ENCODE measurements at places on chromosomes 1 and 21.

- no peak for DNase-seq
These were observed 1.9 kb upstream of the IRF2BP2 start for GRCh38 chr1:234611847-234612351.

- DNase-seq, result no peak
These were observed 20.9 kb upstream of the LYPLAL1 start for GRCh38 chr1:219152751-219153150.

- DNase-seq, result no peak
These were observed 22.6 kb upstream of the RERE start for GRCh38 chr1:8839990-8840389.

DNA sequence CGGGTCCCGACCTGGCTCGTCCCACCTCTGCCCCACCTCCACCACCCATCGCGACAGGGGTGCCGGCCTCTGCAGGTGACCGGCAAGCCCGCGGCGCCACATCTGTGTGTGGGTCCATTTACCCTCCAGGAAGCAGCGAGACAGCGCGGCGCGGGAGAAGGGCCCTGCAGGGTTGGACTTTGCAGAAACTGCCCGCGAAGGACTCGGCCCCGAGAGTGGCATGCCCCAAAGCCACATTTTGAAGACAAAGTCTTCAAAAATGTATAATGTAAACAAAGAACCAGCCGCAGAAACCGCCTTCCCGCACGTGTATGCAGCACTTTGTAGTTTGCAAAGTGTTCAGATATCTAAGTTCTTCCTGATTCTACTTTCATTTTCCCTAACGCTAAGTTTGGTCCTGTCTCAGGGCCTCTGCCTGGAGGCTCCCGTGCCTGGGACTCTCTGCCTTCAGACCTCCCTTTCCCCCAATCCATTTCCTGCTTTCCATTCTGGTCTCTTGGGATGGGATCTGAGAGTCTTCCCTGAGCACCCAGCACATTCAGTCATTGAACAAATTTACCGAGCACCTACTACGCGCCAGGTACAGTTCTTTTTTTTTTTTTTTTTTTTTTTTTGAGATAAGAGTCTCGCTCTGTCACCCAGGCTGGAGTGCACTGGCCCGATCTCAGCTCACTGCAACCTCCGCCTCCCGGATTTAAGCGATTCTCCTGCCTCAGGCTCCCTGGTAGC is 524 bp upstream of the TMCO4 start:
- DNase-seq, result no peak

- no peak for DNase-seq
These were observed 146.4 kb upstream of the IVNS1ABP start for GRCh38 chr1:185463433-185463832.

DNA sequence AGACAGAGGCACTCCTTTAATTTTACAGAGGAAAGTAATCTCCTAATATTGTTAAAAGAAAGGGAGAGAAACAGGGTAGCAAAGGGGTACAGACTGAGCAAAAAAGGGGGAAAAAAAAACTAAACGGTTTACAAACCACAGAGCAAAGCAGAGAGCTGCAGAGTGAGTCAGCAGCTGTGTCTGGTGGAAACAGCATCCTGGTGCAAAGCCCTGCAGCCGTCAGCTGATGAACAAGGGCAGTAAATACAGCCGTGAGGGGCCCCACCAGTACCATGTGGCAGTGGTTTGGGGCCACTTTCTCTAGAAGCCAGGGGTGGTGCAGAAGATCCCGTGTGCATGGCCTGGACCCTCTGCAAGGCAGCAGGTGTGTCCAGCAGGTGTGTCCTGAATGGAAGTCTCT is 111.3 kb downstream of the ERG start:
- DNase-seq, result no peak

DNA sequence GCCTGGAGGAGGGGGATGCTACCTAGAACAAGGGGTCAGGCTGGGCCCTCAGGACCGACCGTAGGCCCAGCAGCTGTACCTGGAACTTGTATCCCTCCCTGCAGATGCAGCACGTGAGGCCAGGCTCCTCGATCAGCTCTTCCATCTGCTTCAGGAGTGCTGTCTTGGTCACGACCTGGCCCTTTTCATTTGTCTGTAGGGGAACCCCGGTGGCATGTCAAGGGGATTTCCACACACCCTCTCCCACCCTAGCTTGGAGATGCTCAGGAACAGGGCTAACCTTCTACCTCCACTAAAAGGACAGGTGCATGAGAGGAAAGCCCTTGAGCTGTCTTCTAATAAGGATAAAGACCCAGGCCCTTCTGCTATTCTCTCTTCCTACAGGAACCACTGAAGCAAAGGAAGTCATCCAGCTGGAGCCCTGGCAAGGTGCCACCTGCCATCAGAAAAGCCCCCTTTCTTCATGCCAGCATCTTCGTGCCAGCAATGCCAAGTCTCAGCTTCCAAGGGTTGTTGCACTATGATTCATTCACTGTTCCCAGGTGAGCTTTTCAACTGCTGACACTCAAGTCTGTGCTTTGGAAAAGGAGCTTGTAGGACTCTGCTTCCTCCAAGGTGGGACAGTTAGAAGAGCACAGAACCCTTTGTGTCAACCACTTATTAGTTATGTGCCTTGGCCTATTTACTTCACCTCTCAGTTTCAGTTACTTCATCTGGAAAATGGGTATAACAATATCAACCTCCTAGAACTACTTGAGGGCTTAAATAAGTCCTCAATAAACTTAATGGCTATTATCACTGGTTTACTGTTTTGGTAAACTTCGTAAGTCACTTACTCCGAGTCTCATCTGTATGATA is 122.1 kb downstream of the UBR4 start:
- no peak for DNase-seq

DNA sequence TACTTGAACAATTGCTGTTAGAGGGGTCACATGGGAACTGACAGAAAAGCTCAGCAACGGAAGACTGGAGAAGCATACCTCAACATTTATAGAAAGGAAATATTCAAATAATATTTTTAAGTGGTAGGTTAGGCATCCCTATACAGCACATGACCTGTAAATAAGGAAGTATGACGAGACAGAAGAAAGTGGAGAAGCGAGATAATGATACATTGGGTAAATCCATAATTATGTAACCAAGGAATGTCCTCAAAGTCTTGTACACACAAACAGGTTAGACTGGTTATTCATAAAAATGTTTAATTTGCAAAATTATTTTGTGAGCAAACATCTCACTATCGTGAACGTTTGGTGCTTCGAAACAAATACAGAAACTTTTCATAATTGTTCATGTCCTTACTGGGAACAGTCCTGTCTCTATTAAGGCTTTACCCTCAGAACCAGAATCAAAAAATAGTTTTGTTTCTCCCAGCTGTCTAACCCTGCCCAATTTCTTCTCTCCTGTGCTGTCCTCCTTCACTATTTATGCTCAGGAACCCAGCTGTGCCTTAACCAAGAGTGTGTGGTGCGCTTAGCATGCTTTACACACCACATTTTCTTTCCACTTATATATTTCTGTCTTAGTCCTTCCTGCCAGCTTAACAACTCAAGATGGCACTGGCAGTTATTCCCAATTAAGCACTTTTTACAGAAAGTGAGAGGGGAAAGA is 10.2 kb downstream of the KMO start:
- no peak for DNase-seq

DNA sequence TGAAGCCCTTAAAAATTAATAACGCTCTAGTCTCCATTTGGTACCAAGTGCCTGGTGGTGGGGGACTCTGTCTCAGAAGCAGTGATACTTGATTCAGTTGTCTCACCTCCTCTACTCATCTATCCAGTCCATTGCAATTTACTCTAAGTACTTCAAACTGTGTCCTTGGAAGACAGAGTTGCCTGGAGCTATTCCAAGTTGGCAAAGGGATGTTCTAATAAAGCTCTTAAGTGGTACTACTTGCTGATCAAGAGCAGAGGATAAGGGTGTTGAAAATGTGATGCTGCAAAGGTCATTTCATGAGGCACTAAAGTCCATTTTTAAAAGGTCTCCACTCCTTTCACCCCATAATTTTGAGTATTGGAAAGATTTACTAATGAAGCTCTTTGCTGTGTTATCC is 142.2 kb downstream of the NFIA start:
- DNase-seq, result no peak

- no peak for DNase-seq
These were observed 105.8 kb upstream of the WLS start for GRCh38 chr1:68338081-68338480.

DNA sequence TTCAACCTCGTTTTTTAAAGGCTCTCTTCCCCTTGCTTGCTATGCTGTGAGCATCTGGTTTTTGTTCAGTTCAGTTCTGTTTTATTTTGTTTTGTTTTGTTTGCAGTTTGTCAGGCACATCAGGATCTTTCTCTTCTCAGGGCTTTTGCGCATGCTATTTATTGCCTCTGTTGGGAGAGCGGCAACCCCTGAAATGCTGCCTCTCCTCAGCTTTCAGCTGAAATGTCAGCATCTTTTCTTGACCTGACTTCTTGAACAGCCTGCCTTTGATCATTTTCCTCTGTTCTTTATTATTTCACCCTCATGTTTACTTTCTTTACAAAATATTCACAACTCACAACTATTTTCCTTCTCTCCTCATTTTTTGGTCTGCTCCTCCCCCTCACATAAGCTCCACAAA is 50.4 kb upstream of the RC3H1 start:
- DNase-seq, result no peak

- DNase-seq, result no peak
These were observed 48.8 kb downstream of the DUSP10 start for GRCh38 chr1:221693087-221693486.

DNA sequence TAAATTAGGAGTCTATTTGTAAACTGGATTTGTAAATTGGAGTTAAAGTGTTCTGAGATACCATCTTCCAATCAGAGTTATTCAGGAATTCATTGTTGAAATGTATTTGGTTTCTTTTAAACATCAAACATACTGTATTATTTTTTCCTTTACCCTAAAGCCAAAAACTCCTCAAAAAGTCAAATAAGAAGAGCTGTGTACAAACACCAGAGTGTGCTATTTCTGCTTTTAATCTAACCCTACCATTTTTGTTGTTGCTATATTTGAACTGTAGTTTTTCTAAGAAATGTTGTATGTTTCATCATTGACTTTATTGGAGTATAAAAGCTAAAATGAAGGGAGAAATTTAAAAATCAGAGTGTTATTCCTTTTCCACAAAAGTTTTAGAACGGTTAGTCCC is 35.8 kb downstream of the SLC30A7 start:
- no peak for DNase-seq
